Posterior vena cava (tissue), 2 donors: ENCODE measurements at places on chromosomes 3 and 15.

GRCh38 chr3:3295586-3295985, 116.1 kb upstream of the CRBN start:
- no peak for DNase-seq

- no peak for DNase-seq
Measured at GRCh38 chr3:29486096-29486495, 205.2 kb downstream of the RBMS3 start.

- DNase-seq = no peak
Measured at GRCh38 chr3:69871868-69872267, 127.7 kb upstream of the SAMMSON start.

- no peak for DNase-seq
Measured at GRCh38 chr3:179156170-179156569, 8.0 kb downstream of the PIK3CA start.

GRCh38 chr3:155218462-155218861, 75.0 kb downstream of the STRIT1 start:
- DNase-seq = no peak

- peak; percentile 34 for DNase-seq
Measured at GRCh38 chr15:78681281-78682003, 40.4 kb upstream of the CHRNB4 start.

DNA sequence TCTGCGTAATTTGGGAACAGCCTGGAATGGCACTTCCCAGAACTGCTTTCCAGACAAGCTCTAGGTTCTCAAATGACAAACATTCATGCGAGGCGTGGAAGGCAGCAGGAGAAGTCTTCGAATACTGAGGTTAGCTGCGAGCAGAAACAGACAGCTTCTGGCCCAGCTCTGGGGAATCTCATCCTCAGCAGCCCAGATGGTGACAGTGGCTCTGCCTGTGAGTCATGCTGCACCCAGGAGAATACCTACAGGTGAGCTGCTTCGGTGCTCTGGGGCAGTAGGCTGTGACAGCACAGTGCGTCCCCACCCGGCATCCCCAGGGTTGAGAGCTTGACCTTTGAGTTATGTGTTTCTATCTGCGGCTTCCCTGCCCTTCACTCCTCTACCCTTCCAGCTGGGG, 258.6 kb downstream of the KLF13 start:
- DNase-seq = no peak

- DNase-seq = no peak
Measured at GRCh38 chr15:98858610-98859023, 149.0 kb downstream of the PGPEP1L start.

GRCh38 chr15:98567951-98568350, 80.4 kb upstream of the IGF1R start:
- DNase-seq = peak; percentile 57

GRCh38 chr3:44513513-44513912, 36.0 kb upstream of the ZNF445 start:
- DNase-seq = no peak

DNA sequence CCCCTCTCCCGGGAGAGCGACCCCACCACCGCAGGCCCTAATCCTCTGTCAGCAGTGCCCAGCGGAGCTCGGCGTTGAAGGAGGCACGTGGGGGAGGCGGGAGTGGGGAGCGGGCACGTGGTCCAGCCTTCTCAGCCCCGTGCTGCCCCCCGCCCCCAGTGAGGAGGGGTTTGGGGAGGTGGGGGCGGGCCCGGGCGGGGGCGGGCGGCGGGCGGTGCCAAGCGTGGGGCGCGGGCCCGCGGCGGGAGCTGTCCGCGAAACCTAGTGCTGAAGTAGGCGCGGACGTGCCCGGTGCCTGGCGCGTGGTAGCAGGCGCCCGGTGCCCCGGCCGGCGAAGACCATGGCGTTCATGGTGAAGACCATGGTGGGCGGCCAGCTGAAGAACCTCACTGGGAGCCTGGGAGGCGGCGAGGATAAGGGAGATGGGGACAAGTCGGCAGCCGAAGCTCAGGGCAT, at the start of gene CPLX3:
Gene CPLX3 (plus strand): TSS at position 264 of the 456 bp plus-strand sequence. CDS start 77 bp downstream, at position 341.
- no peak for DNase-seq

DNA sequence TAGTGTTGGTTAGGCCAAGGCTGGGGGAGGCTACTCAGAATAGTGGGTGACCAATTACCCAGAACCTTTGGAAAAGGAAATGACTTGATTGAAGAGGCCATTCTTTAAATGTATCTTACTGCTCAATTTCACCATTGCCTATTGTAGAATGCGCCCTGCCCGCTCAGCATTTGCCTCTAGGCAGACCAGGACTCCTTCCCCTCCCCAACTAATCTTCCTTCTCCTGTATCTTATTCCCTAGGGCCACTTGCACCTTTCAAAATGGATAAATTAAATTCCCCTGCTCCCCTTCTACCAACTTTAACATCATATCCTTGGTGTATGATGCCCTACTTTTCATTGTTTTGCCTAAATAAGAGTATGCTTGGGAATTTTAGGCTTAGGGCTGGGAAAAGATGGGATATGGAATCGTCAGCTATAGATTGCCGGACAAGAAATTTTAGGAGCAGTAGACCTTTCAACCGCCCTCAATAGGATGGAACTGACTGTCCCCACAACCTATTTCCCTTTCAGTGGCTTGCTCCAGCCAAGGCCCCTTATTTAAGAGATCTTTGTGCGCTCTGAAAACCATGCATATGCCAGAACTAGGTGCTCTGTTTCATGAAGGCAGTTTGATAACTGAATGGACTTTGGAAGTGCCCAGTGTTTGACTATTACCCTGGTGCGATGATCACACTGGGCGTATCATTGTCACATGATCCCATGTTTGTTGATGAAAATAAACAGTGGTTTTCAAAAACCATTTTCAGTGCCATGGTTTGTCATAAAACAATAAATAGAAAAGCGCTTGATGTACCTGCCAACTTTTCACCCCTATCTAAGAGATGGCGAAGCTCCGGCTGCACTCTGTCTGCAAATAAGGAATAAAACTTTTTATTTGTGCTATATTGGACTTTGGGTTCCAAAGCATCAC, 74.3 kb upstream of the TSEN2 start:
- DNase-seq = no peak

DNA sequence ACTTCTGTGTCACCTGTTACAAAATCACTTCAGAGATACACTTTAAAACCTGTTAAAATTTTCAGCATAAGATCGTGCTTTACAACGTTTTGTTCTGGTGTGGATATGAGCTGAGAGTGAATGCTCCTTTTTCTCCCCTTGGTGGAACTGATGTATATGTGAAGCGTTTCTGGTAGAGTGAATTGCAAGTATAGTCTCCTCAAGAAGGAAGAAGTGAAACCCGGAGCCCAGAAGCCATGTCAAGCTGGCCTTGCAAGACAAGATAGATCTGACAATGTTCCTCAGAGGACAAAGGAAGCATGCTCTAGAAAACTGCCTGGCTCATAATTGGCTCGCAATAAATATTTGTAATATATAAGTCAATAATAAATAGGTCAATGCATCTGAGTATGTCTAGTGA, 23.6 kb downstream of the SERPINI2 start:
- no peak for DNase-seq

DNA sequence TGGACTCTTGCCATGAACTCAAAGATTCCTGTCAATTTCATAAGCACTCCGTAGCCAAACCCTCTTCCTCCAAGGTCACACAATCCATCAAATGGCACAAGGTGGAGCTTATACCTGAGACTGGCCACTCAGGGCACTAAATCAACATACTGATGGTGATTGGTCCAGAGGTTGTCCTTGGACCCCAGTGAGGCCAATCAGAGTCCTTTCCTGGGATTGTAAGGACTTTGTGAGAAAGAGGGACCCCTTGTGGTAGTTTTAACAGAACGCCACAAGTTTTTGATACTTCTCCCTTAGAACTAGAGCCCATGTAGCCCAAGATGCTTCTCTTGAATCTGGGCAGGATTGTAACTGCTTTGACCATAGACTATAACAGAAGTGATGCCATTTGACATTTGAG, 44.4 kb upstream of the LARS2 start:
- no peak for DNase-seq

DNA sequence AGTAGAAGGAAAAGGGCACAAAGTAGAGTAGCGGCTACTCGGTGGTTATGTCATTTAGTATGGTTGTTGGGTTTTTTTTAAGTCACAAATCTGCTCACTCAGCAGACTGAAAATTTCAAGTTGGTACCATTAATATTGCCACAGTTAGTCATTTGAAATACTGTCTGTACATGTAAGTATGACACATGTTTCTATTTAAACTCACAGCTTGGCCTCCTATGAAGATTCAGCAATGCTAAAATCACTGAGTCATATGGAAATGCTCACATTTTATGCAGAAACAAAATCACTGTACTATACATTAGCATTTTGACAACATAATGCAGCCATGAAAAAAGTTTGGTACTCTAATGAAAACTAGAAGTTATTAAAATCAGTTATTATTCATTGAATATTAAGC, 571.9 kb downstream of the TAFA4 start:
- no peak for DNase-seq

GRCh38 chr15:70528270-70528706, 235.1 kb downstream of the UACA start:
- DNase-seq = no peak

DNA sequence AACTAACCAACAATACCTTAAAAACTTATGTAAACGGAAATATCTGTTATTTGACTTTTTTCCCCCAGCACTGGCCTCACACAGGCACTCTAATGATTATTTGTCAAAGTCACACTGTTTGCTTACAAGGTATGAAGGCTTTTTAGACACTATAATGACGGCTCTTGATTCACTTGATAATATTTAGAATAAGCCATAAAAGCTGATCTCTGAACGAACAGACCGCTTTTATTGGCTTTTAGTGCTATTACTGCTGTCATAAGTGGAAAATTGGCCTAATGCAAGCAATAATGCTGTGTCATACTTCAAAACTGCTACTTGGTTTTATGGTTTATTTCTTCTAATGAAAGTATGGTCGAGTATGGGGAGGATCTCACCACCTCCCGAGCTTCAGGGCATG, 35.1 kb downstream of the MDFIC2 start:
- no peak for DNase-seq

- no peak for DNase-seq
Measured at GRCh38 chr15:41285285-41285684, 47.1 kb downstream of the OIP5 start.

DNA sequence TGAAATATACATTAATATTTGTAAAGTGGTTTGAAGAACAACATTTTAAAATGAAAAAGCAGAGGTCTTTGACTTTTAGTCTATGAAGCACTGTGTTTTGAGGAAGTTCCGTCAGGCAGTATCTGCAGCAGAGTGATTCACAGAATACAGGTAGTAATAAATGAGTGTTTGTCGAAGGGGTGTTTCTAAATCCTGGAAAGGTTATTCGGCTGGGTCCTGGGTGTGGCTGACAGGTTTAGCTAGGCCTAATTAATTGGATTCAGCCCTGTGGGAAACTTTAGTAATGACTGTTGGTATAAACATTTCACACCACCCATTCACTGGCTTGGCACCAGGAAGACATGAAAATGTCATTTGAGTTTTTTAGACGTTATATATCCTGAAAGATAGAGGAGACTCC, 51.3 kb downstream of the TIPARP start:
- DNase-seq = no peak

- DNase-seq = no peak
Measured at GRCh38 chr3:106332884-106333283, 464.1 kb upstream of the CBLB start.

GRCh38 chr3:117695871-117696645, 986.5 kb downstream of the TUSC7 start:
- DNase-seq = no peak

DNA sequence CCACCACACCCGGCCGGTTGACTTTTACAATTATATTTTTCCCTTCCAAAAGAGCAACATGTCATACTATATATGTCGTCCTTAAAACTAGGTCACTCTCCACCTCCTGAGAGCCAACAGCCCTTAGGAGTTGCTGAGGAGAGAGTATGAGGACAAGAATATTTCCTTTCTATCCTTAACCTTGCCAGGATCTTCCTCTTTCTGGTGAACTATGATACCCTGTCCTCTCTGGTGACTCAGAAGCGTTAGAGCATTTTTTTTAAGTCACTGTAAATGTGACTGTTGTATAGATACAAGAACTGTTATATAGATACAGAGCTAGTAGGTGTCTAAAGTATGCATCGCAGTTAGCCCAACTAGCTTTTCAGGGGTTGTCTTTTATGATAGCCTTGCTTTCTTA, 33.7 kb upstream of the MTHFS start:
- no peak for DNase-seq

DNA sequence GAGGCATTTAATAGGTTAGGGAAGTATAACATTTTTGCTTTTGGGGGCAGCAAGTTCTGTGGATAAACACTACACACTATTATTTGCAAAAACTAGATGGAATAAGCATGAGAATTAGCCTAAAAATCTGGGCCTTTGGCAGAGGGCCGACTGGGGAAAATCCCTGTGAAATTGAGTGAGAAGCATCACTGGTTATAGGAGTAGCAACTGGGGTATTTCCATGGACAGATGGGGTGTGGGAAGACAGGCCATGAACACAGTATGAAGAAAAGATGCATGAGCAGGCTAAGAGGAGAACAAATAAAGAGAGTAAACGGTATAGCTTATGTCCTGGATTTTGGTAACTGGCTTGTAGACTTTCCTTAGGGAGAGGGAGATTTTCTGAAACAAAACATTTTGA, 32.9 kb upstream of the CSPG5 start:
- DNase-seq = no peak

DNA sequence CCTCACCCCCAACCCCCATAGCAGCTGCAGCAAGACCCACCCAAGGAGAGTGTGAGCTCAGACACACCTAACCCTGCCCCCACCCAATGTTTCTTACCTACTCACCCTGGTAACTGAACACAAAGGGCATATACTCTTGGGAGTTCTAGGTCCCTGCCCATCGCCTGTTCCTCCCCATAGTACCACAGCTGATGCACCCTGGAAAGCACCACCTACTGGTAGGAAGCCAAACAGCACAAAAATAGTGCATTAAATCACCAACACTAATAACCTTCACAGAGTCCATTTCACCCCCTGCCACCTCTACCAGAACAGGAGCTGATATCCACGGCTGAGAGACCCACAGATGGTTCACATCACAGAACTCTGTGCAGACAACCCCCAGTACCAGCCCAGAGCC, 245.2 kb downstream of the EFHB start:
- no peak for DNase-seq

- DNase-seq = no peak
Measured at GRCh38 chr3:54928046-54928770, at the start of gene LRTM1. Gene LRTM1, minus strand, starts transcription at chr3:54928059. Its CDS starts 148 bp downstream, at chr3:54927911.

- DNase-seq = no peak
Measured at GRCh38 chr3:88876724-88877123, 230.7 kb upstream of the EPHA3 start.

GRCh38 chr3:144165482-144165881, 193.9 kb downstream of the DIPK2A start:
- DNase-seq = no peak

DNA sequence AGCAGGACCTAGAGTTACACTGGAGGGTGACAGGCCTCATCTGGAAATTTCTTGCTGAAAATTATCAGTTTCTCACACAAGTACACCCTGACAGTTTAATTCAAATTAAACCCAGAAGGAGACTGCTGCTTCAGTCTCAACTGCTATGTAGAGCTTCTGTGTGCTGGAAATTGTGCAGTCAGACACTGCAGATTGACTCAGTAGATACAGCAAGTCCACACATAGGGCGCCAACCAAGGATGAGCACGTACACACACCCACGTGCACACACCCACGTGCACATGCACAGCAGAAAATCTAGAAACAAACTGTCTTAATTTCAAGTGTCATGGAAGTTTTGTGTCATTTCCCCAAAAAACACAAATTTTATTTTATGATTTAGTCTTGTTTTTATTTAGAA, 192.9 kb downstream of the PDE8A start:
- DNase-seq = no peak
